ENCODE measurements at places on chromosomes 7 and 10. TPM values are rescaled to one million over a fixed set of nuclear protein-coding genes. Genes with fewer than 3 reads are reported as not detected.

ZNF783 gene
- total RNA-seq = 4.2 TPM

FEZF1 gene
- not detected for total RNA-seq

POLR2J3 gene
- total RNA-seq = 16.9 TPM

OR9A2 gene
- not detected for total RNA-seq

TIMM23B gene
- 9.4 TPM for total RNA-seq

NUDCD3 gene
- total RNA-seq = 72.4 TPM

RADIL gene
- total RNA-seq = 1.7 TPM

TMEM184A gene
- total RNA-seq = under 0.01 TPM
